Immature natural killer cell (primary cell): ENCODE measurements at places on chromosomes 2 and 18.

DNA sequence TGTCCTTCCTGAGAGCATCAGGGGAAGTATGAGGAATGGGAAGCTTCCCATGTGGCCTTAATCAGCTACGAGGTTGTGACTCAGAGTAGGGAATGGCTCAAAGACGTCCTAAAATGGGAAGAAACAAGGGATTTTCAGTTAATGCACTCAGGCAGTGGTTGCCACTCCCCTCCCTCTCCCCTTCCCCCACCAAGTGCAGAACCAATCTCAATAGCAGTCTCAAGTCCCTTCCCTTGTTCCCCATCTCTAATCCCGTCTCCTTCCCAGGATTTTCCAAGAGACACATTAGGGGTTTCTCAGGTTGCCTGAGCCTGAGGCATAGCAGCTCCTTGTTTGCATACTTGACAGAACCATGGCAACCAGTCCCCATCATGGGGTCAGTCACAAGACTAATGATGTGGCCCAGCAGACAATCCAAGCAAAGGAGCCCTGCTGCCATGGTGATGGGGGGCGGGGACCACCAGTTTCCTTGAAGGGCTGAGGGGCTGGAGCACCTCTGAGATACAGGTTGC, 18.2 kb upstream of the RESP18 start:
- H3K36me3 ChIP-seq, result no peaks in the 10 kb centered on the region
- H3K4me3 ChIP-seq, result no peak overlapping the region
- no peak overlapping the region for H3K27ac ChIP-seq
- DNase-seq, result no peak
- no peaks in the 10 kb centered on the region for H3K4me1 ChIP-seq

- DNase-seq, result no peak
- H3K4me1 ChIP-seq, result peaks cover 8% of the 10 kb centered on the region
- H3K36me3 ChIP-seq, result no peaks in the 10 kb centered on the region
- no peak overlapping the region for H3K27ac ChIP-seq
These were observed 5.4 kb downstream of the SNORC start for GRCh38 chr2:232875256-232876121.

DNA sequence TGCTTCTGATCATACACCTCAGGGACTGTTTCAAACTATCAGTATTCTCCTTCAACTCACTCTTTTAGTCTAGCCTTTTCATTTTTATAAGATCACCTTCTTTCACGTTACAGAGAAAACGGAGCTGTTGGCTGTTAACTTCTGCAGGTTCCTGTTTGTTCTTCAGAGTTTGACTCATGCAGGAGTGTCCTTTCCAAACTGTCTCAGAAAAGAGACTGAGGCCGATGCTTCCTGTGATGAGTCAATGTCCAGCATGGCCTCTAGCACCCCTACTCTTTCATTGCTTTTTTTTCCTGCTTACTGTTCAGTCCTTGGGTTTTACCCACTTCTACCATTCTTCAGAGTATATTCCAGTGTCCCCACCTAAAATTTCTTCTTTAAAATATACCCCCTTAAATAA, 240.8 kb upstream of the RGPD4 start:
- no peak for DNase-seq
- no peak overlapping the region for H3K27ac ChIP-seq
- no peaks in the 10 kb centered on the region for H3K4me1 ChIP-seq
- no peaks in the 10 kb centered on the region for H3K27me3 ChIP-seq

GRCh38 chr2:187709065-187709464, 154.8 kb upstream of the TFPI start:
- DNase-seq, result no peak
- no peak overlapping the region for H3K27ac ChIP-seq
- no peak overlapping the region for H3K4me3 ChIP-seq
- no peaks in the 10 kb centered on the region for H3K4me1 ChIP-seq
- no peaks in the 10 kb centered on the region for H3K36me3 ChIP-seq

GRCh38 chr18:26804519-26804918, 61.0 kb downstream of the AQP4 start:
- H3K36me3 ChIP-seq, result no peaks in the 10 kb centered on the region
- no peak for DNase-seq
- no peak overlapping the region for H3K27ac ChIP-seq

DNA sequence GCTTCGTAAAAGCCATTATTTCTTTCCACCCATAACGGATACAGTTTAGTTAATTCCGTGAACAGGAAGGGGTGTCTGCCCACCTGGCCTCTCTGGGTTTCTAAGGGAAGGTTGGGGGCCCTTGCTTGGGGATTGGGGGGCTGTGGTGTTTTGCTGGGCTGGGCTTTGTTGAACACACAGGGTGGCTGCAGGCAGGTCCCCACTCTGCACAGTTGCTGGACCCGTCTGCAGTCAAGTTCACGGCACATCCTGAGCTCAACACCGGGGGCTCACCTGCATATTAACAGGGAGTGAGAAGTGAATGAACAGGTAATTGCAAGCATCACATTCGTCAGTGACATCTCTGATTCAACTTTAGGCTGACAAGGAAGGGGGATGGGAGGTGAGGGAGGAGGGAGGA, 109.0 kb downstream of the ZNF516 start:
- H3K27ac ChIP-seq, result no peak overlapping the region
- H3K36me3 ChIP-seq, result no peaks in the 10 kb centered on the region
- H3K4me1 ChIP-seq, result peaks cover 67% of the 10 kb centered on the region
- no peaks in the 10 kb centered on the region for H3K27me3 ChIP-seq
- no peak for DNase-seq

- H3K27me3 ChIP-seq, result peaks cover 9% of the 10 kb centered on the region
- no peak for DNase-seq
- no peak overlapping the region for H3K4me3 ChIP-seq
- no peak overlapping the region for H3K27ac ChIP-seq
- no peaks in the 10 kb centered on the region for H3K4me1 ChIP-seq
These were observed 19.8 kb downstream of the LONRF2 start for GRCh38 chr2:100302585-100302892.

DNA sequence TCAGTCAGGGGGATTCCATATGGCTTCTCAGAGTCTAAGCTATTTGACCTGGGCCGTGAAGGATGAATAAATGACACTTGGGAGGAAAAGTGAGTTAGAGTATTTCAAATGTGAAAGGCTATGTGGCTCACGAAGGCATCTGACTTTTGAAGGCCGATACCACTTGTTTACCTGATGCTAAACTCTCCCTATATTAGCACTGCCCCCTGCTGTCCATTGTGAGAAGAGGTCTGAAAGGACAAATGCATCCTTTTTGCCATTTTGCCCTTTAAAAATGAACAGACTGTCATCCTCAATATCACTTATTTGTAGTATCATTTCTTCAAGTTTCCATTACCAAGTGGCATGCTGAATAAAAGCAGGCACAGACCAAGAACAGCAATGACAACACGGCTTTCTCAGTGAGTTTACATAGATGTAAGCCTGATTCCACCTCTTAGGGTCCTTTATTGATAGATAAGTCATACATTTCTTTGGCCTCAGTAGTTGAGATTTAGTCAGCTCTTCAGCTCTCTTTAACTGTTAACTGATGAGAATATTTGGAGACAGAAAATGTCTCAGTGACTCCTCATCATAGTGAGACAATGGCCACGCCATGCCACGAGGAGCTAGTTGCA, 40.1 kb downstream of the DOCK10 start:
- peaks cover 98% of the 10 kb centered on the region for H3K4me1 ChIP-seq
- no peaks in the 10 kb centered on the region for H3K27me3 ChIP-seq
- DNase-seq, result peak; percentile 63
- peak overlapping the region; percentile 87 for H3K27ac ChIP-seq
- no peaks in the 10 kb centered on the region for H3K36me3 ChIP-seq

DNA sequence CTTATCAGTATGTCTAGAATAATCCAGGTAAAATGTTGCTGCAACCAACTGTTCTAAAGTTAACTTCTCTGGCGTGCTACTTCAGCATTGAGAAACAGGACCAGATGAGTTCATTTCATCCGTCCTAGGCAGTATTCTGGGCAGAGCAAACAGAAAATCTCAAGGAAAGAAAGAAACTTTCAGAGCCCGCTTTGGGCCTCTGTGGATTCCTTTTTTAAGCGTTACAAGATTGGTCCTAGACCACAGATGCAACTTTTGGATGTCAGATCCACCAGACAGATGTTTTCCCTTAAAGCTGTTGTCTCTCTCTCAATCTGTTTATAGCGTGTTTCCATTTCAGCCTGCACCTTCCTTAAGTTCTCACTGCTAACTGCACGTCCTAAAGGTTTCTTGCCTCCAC, 75.0 kb downstream of the BCL2 start:
- no peak overlapping the region for H3K4me3 ChIP-seq
- peaks cover 7% of the 10 kb centered on the region for H3K36me3 ChIP-seq
- peak overlapping the region; percentile 9 for H3K27ac ChIP-seq
- H3K27me3 ChIP-seq, result no peaks in the 10 kb centered on the region
- peaks cover 11% of the 10 kb centered on the region for H3K4me1 ChIP-seq

DNA sequence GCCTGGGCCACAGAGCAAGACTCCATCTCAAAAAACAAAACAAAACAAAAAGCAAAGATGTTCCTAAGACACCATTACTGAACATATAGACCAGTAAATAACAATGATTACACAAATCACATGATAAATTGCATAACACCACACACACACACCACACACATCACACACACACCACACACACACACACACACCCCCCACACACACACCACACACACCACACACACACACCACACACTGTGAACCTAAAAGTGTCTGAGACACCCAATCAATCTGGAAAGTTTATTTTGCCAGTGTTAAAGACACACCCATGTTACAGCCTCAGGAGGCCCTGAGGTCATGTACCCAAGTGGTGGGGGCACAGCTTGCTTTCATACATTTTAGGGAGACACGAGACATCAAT, 62.6 kb upstream of the ASAP2 start:
- H3K27ac ChIP-seq, result no peak overlapping the region
- H3K4me1 ChIP-seq, result peaks cover 4% of the 10 kb centered on the region
- H3K27me3 ChIP-seq, result peaks cover 16% of the 10 kb centered on the region
- DNase-seq, result no peak
- no peaks in the 10 kb centered on the region for H3K36me3 ChIP-seq
- H3K4me3 ChIP-seq, result no peak overlapping the region

- no peak overlapping the region for H3K27ac ChIP-seq
- H3K27me3 ChIP-seq, result peaks cover 1% of the 10 kb centered on the region
- no peak for DNase-seq
- H3K36me3 ChIP-seq, result no peaks in the 10 kb centered on the region
- H3K4me1 ChIP-seq, result no peaks in the 10 kb centered on the region
- H3K4me3 ChIP-seq, result no peak overlapping the region
These were observed 87.0 kb upstream of the LRP1B start for GRCh38 chr2:142217804-142218203.
